Activated CD8-positive, alpha-beta memory T cell treated with anti-CD3 and anti-CD28 coated beads, Interleukin-2, amount 10 ng/mL, durations not matched to agents 7 days and 5 days (primary cell): ENCODE measurements at places on chromosomes 4 and X. TPM values are rescaled to one million over a fixed set of nuclear protein-coding genes. Genes with fewer than 3 reads are reported as not detected.

PLK4 gene
- total RNA-seq: 60.1 TPM

- peaks cover 91% of the 10 kb centered on the region for H3K4me1 ChIP-seq
- H3K4me3 ChIP-seq: peak overlapping the region; percentile 56
- peak; percentile 90 for DNase-seq
Measured at GRCh38 chr4:153521999-153522801, 56.0 kb downstream of the TMEM131L start.

DNA sequence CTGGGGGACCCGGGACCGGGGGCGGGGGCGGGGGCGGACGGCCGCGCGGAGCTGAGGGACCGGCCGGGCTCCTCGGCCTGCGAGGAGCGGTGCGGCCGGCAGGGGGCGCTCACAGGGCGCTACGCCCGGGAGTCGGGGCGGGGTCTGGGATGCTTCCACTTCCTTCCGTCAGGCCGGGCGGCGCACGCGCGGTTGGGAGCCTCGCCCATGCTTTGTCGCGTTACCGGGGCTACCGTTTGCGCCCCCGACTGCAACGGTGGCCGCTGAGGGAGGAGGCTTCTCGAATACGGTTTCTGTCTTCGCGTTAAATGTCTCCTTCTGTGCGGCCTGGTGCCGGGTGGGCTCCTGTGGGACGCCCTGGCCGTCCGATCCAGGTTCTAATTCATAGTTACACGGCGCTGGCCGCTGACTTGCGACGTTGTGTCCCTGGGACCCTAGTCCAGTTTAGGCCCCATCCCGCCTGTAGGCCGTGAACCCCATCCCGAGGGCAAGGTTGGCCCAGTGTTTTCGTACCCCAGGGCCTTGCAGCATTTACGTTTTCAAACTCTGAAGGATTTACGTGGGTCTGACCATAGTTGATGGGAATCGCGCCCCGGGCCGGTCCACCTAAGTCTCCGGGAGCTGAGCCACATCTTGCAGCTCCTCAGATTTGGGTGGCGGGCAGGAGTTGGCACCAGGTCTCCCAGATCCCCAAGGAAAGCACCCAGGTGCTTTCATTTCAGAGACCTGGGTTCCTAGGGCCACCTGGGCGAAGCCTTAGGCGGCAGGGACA lies 549 bp downstream of the MSL3 start:
- peaks cover 20% of the 10 kb centered on the region for H3K27me3 ChIP-seq
- peak overlapping the region; percentile 97 for H3K27ac ChIP-seq
- peaks cover 23% of the 10 kb centered on the region for H3K36me3 ChIP-seq
- H3K4me1 ChIP-seq: peaks cover 22% of the 10 kb centered on the region
- peak; percentile 91 for DNase-seq

- DNase-seq: no peak
- H3K36me3 ChIP-seq: peaks cover 27% of the 10 kb centered on the region
- H3K4me3 ChIP-seq: no peak overlapping the region
- no peaks in the 10 kb centered on the region for H3K27me3 ChIP-seq
Measured at GRCh38 chr4:105361053-105361452, 112.8 kb downstream of the PPA2 start.

PFKFB1 gene
- total RNA-seq: 0.77 TPM

ADAM29 gene
- total RNA-seq: not detected

DNA sequence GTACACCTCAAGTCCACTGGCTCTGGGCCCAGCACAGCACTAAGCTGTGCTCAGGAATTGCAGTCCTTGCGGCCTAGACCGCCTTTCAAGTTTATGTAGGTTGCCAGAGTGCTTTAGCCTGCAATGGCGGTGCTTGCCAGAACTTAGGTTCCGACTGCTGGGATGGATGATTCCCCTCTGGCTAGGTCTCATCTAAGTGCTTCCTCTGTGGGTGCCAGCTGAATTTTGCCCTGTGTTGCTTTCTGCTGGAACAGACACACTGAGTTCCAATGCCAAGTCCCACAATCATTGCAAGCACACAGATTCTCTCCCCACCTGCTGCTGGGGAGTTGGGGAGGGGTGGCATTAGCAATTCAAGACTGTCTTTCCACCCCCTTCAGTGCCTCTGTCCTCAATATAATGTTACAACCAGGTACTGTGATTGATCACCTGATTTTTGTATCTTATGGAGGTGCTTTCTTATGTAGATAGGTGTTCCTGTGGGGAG lies 129.5 kb downstream of the GRID2 start:
- H3K27me3 ChIP-seq: no peaks in the 10 kb centered on the region
- H3K27ac ChIP-seq: no peak overlapping the region
- no peaks in the 10 kb centered on the region for H3K36me3 ChIP-seq
- no peaks in the 10 kb centered on the region for H3K4me1 ChIP-seq
- no peak for DNase-seq
